Tibial nerve (tissue), 4 donors: ENCODE measurements at places on chromosomes 6 and 20. TPM values are rescaled to one million over a fixed set of nuclear protein-coding genes. Genes with fewer than 3 reads are reported as not detected.

- no peaks in the 10 kb centered on the region for H3K36me3 ChIP-seq
- DNase-seq: no peak
- H3K4me3 ChIP-seq: no peak overlapping the region
- no peaks in the 10 kb centered on the region for H3K27me3 ChIP-seq
- no peak overlapping the region for H3K27ac ChIP-seq
Measured at GRCh38 chr6:45990162-45990561, 25.5 kb downstream of the CLIC5 start.

DNA sequence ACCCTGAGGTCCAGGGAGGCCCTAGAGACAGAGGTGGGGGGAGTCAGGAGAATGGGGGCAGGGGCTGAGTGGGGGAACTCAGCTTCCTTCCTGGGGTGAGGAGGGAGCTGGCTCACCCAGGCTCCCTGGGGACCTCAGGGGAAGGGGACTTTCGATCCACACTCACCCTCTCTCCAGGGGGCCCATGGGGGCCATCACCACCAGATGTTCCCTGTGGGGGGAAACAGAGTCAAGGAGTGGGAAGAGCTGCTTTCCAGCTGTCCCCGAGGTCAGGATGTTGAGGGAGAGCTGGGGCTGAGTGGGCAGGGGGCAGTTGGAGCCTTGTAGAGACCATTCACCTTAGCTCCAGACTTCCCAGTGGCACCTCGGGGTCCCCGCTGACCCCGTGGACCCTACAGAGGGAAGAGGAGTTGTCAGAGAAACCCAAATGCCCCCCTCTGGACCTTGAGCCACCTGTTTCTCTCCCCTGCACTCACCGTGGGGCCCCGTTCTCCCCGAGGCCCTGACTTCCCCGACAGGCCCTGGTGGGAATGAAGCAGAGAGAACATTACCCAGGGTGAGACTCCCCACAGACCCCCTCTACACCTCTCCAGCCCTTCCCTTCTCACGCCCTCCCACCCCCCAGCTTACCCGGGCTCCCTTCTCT is 18.6 kb downstream of the COL11A2 start:
- no peak for DNase-seq
- H3K27me3 ChIP-seq: no peaks in the 10 kb centered on the region
- H3K4me3 ChIP-seq: no peak overlapping the region
- H3K27ac ChIP-seq: no peak overlapping the region
- no peaks in the 10 kb centered on the region for H3K36me3 ChIP-seq

DNA sequence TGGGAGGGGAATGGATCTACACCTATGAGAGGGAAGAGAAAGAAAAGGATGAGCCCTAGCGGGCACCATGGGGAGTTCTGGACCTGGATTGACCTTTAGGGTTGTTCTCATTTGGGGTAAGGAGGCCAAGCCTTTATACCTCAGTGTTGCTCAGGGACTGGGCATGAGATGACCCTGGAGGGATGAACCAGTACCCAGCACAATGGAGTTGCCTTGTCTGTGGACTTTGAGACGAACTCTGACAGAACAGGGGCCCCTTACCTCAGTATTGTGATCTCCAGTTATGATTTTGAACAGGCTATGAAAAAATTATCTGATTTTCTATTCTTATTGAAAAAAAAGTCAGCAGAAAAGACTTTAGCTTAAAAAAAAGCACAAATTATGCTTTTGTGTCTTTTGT is 88.6 kb downstream of the FOXA2 start:
- H3K4me3 ChIP-seq: no peak overlapping the region
- H3K36me3 ChIP-seq: no peaks in the 10 kb centered on the region
- H3K27me3 ChIP-seq: no peaks in the 10 kb centered on the region
- H3K4me1 ChIP-seq: no peaks in the 10 kb centered on the region

Gene PRICKLE4
- 27.9 TPM for total RNA-seq

Gene BMP6
- total RNA-seq: 4.8 TPM

DNA sequence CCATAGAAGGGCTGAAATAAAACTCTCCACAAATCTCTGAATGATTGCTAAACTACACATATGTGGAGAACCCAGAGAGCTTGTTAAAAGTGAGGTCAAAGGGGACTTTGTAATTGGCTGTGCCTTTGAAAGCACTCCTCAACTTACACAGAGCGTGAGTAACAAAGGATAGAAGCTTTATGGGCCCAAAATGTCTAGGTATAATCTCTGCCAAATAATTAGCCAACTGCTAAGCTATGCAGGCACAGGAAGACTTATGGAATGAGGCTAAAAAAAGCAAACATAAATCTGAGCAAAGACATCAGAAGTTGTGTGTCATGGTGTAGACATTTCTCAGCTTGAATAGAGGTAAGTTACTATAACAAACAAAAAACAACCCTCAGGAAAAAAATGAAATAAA is 23.3 kb upstream of the UST start:
- H3K27ac ChIP-seq: no peak overlapping the region
- H3K27me3 ChIP-seq: no peaks in the 10 kb centered on the region
- no peak for DNase-seq

- H3K4me1 ChIP-seq: no peaks in the 10 kb centered on the region
- no peaks in the 10 kb centered on the region for H3K27me3 ChIP-seq
- no peak for DNase-seq
- no peak overlapping the region for H3K27ac ChIP-seq
Measured at GRCh38 chr6:39389484-39389767, 66.9 kb upstream of the KCNK16 start.

Gene AGPAT4
- total RNA-seq: 10.5 TPM
